ENCODE measurements at places on chromosomes 12 and 14.

GRCh38 chr12:111389635-111390034 is 16.1 kb upstream of the SH2B3 start:
- no peak for DNase-seq

GRCh38 chr12:40565029-40565633 is 127.1 kb upstream of the CNTN1 start:
- no peak for DNase-seq

DNA sequence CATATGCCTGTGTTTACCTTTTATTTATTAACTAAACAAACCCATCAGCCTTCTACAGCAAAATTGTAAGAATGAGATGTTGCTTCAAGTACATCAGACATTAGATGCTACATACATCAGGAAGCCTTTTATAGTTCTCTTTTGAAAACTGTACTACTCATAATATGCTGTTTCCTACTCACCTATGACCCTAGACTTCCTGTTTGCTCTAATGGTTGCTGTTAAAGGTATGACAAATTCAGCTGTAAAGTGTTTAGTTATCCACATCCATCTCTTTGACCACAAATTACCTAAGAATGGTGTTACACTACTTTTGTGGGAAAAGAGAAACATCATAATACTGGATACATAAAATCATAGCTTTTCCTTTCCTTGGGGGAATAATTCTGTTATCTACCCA is 220.0 kb downstream of the RAD51B start:
- DNase-seq: no peak

GRCh38 chr12:106974511-106974910 is 12.4 kb downstream of the MTERF2 start:
- no peak for DNase-seq

GRCh38 chr14:71384007-71384845 is 477.0 kb downstream of the PCNX1 start:
- no peak for DNase-seq
